ENCODE measurements at places on chromosomes 2 and 18.

DNA sequence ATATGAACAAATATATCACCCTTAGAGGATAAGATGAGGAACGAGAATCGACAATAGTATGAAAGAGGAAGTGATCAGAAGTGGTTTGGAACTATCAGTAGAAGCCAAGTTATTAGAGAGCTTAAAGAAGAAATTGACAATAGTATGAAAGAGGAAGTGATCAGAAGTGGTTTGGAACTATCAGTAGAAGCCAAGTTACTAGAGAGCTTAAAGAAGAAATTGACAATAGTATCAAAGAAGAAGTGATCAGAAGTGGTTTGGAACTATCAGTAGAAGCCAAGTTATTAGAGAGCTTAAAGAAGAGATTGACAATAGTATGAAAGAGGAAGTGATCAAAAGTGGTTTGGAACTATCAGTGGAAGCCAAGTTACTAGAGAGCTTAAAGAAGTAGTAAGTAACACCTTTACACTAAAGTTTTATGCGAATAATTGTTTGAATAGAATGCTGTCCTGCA lies 175.5 kb downstream of the ZNF407 start:
- DNase-seq = no peak

DNA sequence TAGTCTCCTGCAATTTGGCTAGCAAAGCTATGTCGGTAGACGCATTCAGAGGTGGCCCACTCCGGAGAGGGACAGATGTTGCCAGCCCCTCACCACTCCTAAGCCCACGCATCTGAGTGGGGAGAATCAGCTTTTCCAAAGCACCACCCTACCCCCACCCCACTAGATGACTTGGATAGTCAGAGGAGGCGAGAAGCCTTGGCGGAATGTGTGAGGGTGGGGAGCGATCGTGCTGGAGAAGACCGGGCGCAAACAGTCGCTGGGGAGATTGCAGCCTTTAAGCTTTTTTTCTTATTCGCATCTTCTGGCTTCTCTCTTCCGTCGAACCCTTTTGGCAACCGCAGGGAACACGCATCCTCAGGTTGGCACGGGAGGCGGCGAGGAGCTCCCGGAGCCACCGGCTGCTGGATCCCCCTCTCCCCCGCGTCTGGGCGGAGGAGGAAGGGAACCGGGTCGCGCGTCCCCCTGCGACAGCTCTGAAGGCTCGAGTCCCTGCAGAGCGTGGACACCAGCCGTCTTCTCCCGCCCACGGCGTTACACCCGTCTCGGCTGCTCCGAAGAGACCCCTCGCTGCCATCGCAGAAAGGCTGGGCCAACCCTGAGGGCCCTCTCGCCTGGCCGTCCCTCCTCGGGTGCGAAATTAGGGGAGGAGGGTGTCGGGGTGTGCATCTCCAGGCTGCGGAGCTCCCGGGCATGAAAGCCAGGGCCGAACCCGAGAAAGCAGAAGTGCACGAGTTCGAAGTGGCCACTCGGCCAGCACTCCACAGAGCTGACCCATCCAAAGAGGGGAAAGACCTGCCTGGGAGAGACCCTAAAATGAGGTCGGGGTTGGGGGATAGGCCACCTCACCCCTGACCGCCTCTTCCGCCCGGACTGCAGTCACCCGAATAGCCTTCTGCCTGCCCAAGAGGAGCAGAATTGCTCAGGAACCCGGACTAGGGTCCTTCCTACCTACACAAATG lies 12.2 kb downstream of the EVX2 start:
- no peak for DNase-seq

DNA sequence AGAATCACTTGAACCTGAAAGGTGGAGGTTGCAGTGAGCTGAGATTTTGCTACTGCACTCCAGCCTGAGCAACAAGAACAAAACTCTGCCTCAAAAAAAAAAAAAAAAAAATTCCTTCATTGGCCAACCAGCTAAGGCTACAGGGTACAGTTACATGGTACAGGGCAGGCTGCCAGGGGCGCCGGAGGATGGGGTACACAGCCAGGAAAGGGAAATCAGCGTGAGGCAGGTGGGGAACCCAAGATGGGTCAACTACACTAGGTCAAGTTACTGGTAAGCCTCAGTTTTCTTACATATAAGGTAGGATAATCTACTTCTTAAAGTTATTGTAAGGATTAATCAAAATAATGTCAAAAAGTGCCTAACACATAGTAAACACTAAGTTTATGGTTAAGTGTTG lies 142.6 kb upstream of the MSH6 start:
- DNase-seq = no peak

DNA sequence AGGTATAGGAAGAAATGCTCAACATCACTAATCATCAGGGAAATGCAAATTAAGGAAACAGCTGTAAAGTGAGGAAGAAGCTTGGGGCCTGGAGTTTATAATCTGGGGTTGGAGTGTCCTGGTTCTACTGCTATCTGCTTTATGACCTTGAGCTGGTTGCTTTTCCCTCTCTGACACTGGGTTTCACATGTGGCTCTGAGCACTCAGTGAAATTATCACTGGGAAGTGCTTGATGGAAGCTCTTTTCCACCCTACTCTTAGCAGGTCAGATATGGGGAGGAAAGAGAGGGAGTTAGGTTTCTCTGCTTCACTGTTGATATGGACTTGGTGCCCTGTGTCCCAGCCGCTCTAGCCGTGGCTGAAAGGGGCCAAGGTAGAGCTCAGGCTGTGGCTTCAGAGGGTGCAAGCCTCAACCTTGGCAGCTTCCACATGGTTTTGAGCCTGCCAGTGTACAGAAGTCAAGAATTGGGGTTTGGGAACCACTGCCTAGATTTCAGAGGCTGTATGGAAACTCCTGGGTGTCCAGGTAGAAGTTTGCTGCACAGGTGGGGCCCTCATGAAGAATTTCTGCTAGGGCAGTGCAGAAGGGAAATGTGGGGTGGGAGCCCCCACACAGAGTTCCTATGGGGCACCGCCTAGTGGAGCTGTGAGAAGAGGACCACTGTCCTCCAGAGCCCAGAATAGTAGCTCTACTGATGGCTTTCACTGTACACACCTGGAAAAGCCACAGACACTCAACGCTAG lies 52.3 kb downstream of the INPP4A start:
- no peak for DNase-seq

DNA sequence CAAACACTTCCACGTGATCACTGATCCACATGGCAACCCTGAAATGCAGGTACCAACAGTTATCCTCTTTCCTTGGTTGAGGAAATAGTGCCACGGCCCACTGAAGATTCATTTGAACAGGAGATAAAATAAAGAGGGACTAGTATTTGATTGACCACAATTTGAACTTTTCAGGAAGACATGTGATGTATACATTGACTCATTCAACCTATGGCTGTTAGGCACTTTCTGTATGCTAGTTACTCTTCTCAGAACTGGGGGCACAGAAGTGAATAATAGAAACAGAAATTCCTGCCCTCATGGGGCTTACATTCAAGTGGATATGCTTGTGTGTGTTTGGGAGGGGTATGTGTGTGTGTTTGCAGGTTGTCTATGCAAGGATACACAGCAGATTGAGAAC lies 199.6 kb downstream of the PRKCE start:
- no peak for DNase-seq

GRCh38 chr2:34875091-34875745 lies 1276.1 kb upstream of the FAM98A start:
- no peak for DNase-seq

GRCh38 chr2:209619782-209620181 lies 151.8 kb upstream of the UNC80 start:
- DNase-seq = no peak

GRCh38 chr2:147636886-147637285 lies 207.9 kb upstream of the ACVR2A start:
- DNase-seq = no peak

DNA sequence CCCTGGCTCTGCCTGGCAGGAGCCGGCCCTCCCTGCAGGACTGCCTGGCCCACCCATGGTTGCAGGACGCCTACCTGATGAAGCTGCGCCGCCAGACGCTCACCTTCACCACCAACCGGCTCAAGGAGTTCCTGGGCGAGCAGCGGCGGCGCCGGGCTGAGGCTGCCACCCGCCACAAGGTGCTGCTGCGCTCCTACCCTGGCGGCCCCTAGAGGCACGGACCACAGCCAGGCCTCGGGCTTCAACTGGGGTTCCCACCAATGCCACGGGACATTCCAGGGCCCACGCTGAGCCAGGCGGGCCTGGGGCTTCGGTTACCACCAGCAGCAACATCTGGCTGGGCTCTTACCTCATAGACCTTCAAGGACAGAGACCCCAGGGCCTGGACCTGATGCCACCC lies 6.1 kb upstream of the GMPPA start:
- no peak for DNase-seq

DNA sequence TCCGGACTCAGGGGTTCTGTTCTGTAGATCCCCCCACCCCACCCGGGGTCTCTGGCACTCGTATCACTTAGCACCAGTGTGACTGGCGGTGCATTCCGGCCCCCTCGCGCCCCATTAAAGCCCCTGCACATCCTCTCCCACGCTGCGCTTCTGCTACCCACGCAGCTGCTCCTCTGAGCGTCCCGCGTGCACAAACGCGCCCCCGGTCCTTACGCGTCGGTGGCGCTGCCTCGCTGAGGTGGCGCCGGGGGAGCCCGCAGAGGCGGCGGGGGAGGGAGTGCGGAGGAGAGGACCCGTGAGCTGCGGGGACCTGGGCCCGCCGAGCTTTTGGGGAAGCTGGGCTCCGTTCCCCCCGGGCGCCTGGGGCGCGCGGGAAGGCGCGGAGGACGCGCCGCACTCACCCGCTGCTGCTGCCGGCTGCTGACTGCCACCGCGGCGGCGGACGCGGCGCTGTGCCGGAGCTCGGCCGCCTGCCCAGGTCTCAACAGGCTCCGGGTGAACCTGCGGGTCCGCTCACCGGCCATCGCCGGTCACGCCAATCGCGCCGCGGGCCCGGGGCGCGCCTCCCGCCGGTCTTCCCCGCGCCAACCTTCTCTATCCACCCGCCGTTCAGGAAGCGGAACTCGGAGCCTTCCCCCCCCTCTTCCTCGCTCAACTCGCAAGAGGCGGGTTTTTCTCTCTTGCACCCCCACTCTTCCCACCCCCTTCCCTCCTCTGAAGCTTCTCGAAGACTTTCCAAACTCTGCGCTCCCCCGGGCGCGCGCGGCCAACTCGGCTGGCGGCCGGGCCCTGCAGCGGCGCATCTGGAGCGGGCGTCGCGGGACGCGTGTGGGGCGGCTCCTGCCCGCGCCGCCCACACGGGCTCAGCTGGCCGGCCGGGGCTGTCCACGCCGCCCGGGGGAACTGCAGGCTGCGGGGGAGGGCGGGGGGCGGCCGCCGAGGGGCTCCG lies at the start of gene DOCK10:
Gene DOCK10, minus strand, starts transcription at position 618 of the 949 bp plus-strand sequence. Its CDS starts 94 bp downstream, at position 524.
- peak; percentile 78 for DNase-seq

DNA sequence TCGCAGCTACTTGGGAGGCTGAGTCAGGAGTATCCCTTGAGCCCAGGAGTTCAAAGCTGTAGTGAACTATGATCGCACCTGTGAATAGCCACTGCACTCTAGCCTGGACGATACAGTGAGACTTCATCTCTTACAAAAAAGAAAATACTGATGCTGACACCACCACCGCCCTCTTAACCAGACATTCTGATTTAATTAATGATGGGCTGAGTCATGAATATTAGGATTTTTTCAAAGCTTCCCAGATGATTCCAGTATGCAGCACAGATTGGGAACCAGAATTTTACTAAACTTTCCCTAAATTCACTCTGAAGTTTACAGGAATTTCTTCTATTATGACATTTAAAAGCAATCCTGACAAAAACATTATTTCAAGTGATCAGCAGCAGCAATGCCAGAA lies 130.1 kb downstream of the ERBB4 start:
- no peak for DNase-seq

- no peak for DNase-seq
Measured at GRCh38 chr2:200189964-200190363, 116.5 kb upstream of the SPATS2L start.

Measured in aorta (tissue), 5 donors.